ENCODE measurements at places on chromosomes 11 and 22. TPM values are rescaled to one million over a fixed set of nuclear protein-coding genes. Genes with fewer than 3 reads are reported as not detected.

GRCh38 chr11:99925968-99926367 is 761.1 kb upstream of the ARHGAP42 start:
- DNase-seq, result no peak

GRCh38 chr11:65390099-65390941 is 3.9 kb downstream of the FRMD8 start:
- peak; percentile 48 for DNase-seq

GRCh38 chr11:66080055-66080817 is 10.2 kb downstream of the PACS1 start:
- DNase-seq, result no peak

DNA sequence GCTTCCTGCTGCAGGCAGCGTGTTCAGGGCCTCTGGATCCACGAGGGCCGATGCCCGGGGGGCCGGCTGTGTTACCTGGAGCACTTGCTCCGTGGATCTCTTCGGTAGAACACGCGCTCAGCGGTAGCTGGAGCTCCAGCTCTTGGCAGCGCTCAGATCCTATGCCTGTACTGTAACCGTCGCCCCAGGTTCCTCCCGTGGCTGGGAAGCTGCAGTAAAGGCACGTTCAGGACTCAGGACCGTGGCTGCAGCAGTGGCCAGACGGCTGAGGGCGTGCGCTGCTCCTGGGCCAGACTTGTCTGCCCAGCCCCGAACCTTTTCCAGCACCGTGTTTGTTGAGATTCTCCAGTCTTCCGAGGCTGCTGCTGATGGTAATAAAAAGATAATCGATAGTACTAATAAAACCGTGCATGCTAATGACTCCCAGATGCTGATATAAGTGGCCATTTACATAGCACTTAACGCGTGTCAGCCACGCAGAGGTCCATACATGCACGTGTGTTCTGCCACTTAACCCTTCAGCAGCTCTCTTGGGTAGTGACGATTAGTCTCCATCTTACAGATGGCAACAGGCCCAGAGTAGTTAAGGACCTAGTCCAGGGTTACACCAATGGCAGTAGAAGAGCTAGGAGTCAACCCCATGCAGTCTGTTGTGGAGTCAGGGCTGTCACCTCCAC is 1.4 kb downstream of the MOV10L1 start:
- no peak for DNase-seq

GRCh38 chr11:69005631-69006368 is 7.2 kb downstream of the MRGPRF start:
- DNase-seq, result peak; percentile 83

KCNA4 gene
- total RNA-seq, result 0.49 TPM

TMEM86A gene
- total RNA-seq, result 5.9 TPM

ANKK1 gene
- 1.8 TPM for total RNA-seq

DNA sequence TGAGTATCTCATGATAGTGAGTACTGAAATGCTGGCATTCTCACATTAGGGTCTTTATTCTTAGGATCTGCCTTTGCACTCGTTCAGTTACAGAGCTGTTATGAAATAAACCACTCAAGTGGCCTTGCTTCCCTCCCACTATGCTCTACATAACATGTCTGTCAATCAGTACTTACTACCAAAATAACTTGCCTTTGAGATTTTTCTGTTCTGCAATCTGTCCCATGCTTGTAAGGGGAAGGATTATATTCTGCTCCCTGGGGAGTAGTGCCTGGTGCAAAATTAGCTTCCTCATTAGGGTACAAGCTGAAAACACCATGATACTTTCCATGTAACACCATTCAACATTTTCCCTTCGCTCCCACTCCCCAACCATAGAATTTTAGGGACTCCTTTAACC is 1.9 kb upstream of the GRAP2 start:
- DNase-seq, result no peak

- DNase-seq, result no peak
Measured at GRCh38 chr11:117676501-117676900, 120.5 kb downstream of the DSCAML1 start.

NCAM1 gene
- total RNA-seq, result 1.5 TPM

DNA sequence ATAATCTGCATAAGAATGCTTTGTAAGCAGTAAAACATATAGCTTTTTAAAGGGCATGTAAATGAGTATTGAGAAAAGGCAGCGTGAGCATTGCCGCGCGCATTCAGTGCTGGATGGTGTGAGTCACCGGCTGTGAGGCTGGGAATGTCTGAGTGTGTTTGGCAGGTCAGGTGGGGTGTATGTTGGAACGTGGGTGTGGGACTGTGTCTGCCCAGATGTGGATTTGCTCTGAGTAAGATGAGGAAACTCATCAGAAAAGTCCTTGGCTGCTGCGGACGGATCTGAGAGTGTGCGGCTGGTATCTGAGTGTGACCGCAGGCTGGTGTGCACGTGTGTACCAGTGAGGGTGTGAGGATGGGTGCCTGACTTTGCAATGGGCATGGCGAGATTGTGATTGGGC is 66.2 kb upstream of the NECTIN1 start:
- DNase-seq, result no peak

PIWIL4 gene
- total RNA-seq, result 4.6 TPM

SCGB2A2 gene
- total RNA-seq, result not detected

GRCh38 chr11:85407648-85408047 is 219.5 kb downstream of the DLG2 start:
- no peak for DNase-seq

DNA sequence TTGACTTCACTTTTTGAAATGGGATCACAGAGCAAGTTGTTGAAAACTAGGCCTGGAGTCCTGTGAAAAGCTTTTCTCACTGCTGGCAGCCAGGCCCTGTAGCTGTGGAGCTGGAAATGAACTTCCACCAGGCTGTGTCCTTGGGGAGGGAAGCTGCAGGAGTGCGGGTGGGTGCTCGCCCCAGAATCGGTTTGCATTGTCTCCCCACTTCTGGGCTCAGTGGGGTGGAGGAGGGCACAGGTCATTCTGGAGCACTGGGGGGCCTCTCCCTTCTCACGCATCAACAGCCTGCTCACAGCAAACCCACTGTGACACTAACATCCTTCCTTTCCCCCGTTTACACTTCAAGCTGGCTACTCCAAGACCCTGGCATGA is 15.2 kb downstream of the GLB1L2 start:
- no peak for DNase-seq

DNA sequence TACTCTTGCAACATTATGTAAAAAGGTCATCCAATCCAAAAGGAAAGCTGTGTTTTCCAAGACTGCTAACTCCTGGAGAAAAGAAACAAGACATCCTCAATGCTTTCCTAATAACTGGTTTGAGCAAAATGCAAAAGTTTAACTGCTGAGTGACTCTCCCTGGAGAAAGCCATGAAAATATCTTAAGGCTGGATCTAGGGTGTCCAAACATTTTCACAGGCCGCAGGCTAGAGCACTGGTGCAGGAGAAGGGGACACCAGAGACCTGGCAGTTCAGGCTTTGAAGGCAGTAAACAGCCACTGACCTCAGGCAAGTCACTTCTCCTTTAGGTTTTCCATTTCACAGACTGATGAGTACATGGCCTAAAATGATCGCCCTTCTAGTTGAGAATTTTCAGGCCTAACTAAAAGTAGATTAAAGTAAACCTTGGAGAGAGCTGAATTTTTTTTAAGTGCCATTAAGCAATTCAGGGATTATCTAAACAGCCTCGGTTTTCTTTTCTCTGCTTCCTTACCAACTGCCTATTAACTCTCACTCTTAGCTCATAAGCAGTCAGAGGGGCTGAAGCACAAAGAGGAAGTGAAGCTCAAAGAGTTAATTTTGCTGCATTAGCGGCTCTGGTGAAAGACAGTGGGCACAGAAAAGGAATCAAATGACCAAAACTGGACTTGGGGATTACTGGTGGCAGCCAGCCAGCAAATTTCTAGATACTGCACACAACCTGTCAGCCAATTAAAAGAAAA is 2.3 kb downstream of the CHKA start:
- DNase-seq, result no peak

- no peak for DNase-seq
Measured at GRCh38 chr22:45579306-45579705, 76.6 kb downstream of the FBLN1 start.

ANO5 gene
- 2.8 TPM for total RNA-seq

DNA sequence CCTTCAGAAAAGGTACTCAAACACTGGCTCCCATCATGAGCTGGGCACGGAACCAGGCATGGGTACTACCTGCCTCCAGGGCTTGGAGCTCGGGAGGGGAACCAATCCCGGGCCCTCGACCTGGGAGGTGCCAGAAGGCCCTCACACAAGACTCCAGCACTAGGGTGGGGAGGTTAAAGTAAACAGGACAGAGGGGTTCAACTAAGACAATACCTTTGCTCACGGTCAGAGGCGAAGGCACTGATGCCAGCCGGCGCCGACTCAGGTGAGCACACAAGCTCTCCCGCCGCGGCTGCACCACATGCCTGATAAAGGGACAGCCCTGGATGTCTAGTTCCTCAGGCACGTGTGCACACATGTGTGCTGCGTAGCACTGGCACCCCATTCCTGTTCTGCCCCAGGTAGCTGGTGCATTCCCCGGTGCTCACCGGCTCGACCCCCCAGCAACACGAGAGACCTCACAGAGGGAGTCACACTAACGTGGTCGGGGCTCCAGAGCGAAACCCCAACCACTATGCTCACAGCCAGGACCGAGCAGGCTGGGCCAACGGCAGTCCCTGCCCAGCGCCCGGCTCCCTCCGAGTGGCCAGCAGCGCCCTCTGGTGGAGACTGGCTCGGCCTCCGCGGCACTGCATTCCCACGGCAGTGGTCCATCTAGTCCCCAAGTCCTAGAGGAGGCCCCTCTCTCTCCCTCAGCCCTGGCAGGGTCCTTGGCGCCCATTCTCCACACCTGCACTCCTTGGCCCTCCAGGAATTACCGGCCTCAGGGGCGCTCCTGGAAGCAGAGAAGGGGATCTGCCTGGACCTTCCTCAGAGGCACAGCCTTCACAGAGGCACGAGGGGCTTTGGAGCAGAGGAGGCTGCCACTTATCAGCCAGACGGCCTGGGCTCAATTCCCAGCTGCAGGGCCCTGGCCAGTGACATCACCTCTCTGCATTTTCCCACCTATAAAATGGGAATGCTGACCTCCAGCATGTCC is 28.8 kb upstream of the MOB2 start:
- peak; percentile 72 for DNase-seq

GRCh38 chr11:106821291-106821690 is 197.0 kb downstream of the GUCY1A2 start:
- DNase-seq, result no peak

Data from upper lobe of left lung (tissue), 6 donors.